ENCODE measurements at places on chromosomes 11 and 22.

GRCh38 chr11:86069408-86070101, 671 bp upstream of the PICALM start:
- DNase-seq = no peak

DNA sequence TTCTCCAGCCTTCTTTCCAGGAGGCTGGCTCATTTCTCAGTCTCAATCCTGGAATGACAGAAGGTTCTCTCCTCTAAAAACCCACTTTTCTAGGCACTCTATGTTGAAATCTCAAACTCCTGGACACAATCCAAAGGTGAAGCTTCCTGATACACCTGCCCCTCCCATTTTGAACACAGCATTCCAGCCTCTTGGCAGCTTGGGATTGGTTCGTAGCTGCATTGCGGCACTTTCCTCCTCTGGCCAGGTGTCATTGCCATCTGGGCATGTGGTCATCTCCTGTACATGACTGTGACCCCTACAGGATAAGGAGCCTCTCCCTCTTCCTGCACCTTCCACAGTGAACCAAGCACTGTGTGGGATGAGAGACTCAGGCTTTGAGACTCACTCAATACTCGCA, 230.2 kb upstream of the B3GAT1 start:
- no peak for DNase-seq

- no peak for DNase-seq
Observed at GRCh38 chr22:20531404-20532201, 24.2 kb downstream of the MED15 start.

GRCh38 chr22:48279461-48279756, 1517.0 kb downstream of the TBC1D22A start:
- DNase-seq = no peak

- DNase-seq = no peak
Observed at GRCh38 chr22:49006207-49007012, 821.3 kb downstream of the BRD1 start.

DNA sequence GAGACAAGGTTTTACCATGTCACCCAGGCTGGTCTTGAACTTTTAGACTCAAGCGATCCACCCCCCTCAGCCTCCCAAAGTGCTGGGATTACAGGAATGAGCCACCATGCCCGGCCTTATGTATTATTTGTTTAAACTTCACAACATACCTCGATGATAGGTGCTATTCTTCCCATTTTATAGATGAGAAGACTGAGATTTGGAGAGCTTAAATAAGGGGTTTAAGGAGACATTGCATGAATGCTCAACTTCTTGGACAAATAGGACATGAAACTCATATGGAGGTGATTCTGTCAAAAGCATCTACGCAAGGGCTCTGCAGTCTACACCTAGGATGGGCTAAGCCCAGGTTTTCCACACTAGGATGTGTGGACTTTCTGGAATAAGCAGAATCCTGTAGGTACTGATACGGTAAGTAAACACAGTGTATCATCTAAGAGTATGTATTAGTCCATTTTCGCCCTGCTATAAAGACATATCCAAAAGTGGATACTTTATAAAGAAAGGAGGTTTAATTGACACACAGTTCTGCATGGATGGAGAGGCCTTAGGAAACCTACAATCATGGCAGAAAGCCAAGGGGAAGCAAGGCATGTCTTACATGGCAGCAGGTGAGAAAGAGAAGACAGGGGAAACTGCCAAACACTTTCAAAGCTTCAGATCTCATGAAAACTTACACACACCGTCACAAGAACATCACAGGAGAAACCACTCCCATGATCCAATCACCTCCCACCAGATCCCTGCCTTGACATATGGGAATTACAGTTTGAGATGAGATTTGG, 62.8 kb upstream of the CAPRIN1 start:
- DNase-seq = no peak

DNA sequence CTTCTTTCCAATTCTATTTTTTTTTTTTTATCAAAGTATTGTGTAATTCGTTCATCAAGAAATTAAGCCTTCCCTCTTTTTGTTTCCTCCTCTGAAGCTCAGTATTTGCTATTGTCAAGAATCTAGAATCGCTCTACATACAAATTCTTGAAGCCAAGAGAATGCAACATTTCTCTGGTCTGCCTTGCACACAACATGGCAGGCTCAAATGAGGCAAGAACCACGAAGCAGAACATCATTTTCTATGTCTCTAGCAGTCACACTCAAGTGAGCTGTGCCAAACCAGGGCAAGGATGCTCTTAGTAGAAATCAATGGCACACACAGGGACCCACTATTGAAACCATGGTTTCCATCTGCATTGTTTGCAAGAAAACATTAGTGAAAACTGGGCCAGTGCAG, 46.7 kb upstream of the SLC1A2 start:
- DNase-seq = no peak

- no peak for DNase-seq
Observed at GRCh38 chr11:65894034-65894591, 3.6 kb downstream of the CCDC85B start.

DNA sequence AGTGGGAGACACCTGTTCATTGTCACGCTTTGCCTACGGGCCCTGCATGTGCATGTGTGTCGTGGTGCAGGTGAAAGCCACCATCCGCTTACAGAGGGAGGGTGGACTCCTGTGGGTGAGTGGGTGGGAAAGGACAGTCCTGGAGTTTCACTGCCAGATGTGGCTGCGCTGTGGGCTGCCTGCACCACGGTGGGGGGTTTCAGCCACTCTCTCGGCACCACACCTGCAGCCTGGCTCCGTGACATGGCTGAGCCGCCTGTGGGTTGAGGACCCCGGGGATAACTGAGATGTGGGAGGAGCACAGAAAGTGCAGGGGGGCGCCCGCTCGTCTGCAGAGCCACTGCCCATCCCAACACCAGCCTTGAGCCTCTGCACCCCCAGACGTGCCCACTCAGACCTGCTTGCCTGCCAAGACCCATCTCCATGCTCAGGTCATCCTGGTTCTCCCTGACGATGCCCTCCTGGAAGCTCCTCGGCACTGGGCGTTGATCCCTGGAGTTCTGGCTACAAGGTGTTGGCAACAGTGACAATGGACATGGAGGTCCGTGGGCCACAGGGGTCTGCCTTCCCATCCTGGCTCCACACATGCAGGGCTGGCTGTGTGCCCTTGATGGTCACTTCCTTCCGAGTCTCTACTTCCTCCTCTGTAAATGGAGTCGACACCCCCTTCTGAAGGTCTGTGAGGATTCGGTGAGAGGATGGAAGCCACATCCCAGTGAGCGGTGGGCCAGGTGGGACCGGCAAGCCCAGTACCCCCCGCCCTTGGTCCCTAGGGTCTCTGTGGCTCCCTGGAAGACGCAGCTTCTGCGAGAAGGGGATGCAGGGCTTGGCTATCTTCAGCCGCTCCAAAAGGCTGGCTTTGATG, 1007.0 kb downstream of the BRD1 start:
- DNase-seq = no peak

DNA sequence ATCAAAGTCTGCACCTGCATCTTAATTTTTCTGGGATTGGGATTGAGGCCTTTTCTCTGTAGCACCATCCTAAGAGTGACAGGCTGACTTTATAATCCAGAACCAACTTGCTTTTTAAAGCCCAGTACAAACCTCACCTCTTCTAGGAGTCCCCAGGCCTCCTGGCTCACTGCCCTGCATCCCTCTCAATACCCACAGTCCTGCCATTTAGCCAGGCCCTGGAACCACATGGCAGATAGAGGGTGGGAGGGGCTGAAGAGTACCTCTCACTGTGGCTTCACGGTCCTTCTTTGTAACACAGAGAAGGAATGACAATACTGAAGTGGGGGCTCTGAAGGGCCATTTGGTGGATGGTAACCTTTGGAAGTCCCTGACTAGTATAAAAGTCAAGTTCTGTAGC, 63.5 kb upstream of the PHOX2A start:
- DNase-seq = no peak

DNA sequence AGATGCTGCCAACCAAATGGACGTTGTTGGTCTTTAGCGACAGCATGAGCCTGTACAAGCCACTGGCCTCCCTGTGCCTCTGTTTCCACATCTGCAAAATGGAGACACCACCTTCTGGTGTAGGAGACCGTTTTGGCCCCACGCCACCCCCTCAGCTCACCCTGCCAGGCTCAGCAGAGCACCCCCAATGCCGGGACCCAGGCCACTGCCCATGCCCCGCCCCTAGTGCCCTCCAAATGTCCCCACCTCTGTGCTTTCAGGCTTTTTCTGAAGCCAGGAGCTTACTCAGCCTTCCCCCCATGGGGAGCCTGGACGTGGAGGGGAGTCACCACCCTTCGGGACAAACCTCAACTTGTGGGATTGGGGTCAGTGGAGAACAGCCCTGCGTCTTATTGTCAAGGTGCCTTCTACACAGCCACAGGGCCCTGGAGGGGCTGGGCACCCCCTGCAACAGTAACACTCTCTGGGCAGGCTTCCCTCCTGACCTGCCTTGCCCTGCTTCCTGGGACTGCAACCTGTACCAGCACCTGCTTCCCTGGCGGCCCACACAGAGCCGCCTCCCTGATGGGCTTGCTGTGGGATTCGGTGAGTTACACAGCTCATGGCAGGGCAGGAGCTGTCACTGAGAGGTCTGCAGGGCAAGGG, 24.6 kb upstream of the RTL6 start:
- DNase-seq = no peak

- no peak for DNase-seq
Observed at GRCh38 chr22:43514476-43515157, 102.8 kb downstream of the MPPED1 start.

GRCh38 chr11:2555336-2555735, 110.5 kb downstream of the KCNQ1 start:
- DNase-seq = no peak

DNA sequence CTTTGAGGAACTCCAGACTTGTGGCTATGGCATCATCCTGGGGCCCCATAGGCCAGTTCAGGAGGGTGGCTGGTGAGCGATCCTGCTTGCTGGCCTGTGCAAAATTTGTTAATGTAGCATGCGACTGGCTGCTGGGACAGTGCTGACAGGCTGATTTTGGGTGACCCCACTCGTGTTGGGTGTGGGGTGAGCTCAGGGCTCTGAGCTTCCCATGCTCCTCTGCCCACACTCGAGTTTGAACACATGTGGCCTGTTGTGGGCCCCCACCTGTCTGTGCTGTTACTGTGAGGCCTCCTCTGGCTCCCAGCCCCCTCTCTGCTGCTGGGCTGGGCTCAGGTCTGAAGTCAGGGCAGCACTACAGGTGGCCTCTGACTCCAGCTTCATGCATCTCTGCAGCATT, 64.4 kb upstream of the MYEOV start:
- DNase-seq = no peak
